ENCODE measurements at places on chromosomes 7 and 10.
A peak's percentile ranks its signal among the peaks of the same experiment; 100 is the strongest.

DNA sequence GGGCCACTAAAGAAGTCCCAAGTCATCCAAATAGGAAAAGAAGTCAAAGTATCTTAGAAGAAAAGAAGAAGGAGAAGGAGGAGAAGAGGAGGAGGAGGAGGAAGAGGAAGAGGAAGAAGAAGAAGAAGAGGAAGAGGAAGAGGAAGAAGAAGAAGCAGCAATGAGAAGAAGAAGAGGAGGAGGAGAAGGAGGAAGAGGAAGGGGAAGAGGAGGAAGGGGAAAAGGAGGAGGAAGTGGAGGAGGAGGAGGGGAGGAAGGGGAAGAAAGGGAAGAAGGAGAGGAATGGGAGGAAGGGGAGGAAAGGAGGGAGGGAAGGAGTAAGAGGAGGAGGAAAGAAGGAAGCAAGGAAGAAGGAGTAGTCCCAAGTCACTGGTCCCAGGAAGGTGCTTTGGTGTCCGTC, 21.7 kb upstream of the RADIL start:
- no peak for DNase-seq

DNA sequence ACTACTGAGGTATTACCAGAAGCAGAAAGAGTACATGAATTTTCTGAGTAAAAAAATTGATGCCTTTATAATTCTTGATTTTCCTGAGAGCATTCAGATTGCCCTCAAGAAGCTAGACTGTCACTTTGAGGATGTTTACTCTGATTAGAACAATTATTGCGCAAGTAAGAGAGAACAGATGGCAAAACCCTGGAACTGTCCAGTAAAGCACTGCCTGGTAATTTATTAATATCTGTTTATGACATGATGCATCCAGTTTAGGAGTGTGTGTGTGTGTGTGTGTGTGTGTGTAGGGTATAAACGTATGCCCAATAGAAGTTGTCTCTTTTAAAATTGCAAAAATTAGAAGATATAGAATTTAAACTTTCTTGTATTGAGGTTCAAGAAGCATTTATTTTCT, 379.7 kb downstream of the PHTF2 start:
- DNase-seq = no peak

GRCh38 chr7:112157072-112157471, 49.1 kb downstream of the DOCK4 start:
- peak; percentile 2 for DNase-seq

DNA sequence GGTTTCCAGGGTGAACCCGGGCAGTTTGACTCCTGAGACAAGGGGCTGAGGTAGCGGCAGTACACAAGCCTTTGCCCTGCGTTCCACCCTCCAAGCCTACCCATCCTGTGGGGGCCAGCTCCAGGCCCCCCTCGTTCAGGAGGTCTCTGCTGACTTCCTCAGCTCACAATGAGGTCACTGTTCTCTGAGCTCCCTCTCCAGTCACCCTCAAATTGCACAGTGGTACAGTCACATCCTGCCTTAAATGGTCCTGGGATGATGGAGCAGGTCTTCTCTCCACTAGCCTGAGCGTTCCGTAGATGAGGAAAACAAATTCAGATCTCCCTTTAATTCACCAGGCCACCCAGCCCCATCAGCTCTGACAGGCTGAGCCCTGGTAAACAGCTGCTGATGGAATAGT, 90.2 kb downstream of the SH3PXD2A start:
- DNase-seq = no peak

GRCh38 chr10:97539523-97540200, 32.9 kb upstream of the ANKRD2 start:
- DNase-seq = no peak

GRCh38 chr7:23276376-23276775, 22.8 kb upstream of the MALSU1 start:
- DNase-seq = no peak

DNA sequence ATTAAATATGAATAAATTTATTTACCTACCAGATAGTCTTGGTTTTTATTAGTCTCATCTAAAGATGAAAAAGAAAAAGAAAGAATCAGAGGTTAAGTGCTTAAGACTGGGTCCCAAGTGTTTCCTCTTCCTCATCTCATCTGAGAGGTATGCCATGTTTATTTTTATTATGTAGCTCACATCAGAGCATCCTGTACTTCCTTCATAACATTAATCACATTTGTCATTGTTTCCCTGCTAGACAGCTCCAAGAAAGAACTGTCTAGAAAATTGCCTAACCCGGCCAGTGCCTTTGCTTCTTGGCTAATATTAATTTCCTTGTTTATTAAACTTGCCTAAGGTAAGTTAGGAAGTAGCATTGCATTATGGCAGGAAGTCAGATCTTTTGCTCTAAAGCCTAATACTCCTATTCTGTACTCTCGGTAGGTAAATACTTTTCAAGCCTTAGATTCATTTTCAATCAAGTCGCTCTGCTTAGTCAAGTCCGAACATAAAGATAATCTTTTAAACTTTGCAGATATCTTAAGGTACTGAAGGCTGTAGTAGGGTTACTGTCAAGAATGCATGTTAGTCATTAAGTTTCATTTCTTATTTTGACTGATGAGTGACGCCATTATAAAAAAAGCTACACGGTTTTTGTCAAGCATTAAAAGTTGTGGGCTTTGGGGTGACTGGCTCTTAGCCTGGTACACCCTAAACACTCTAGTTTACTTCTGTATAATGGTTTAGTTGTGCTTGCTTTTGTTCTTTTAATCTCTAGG, 47.4 kb downstream of the ZMYND11 start:
- DNase-seq = peak; percentile 23

GRCh38 chr7:46363688-46364087, 442.6 kb upstream of the IGFBP3 start:
- DNase-seq = no peak

GRCh38 chr7:149558149-149558861, 60.7 kb upstream of the ZNF746 start:
- DNase-seq = no peak

DNA sequence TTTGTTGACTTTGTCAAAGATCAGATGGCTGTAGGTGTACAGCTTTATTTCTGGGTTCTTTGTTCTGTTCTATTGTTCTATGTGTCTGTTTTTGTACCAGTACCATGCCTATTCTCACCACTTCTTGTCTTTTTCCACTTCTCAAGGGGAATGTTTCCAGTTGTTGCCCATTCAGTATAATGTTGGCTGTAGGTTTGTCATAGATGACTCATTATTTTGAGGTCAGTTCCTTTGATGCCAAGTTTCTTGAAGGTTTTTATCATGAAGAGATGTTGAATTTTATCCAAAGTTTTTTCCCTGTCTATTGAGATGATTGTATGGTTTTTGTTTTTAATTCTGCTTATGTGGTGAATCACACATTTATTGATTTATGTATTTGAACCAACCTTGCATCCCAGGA, 216.7 kb upstream of the RNF32 start:
- DNase-seq = no peak

GRCh38 chr7:54080525-54080924, 461.6 kb upstream of the VSTM2A start:
- DNase-seq = no peak

- no peak for DNase-seq
Measured at GRCh38 chr7:134676743-134677142, 30.1 kb downstream of the BPGM start.

- DNase-seq = no peak
Measured at GRCh38 chr10:23585666-23586065, 146.8 kb downstream of the OTUD1 start.

DNA sequence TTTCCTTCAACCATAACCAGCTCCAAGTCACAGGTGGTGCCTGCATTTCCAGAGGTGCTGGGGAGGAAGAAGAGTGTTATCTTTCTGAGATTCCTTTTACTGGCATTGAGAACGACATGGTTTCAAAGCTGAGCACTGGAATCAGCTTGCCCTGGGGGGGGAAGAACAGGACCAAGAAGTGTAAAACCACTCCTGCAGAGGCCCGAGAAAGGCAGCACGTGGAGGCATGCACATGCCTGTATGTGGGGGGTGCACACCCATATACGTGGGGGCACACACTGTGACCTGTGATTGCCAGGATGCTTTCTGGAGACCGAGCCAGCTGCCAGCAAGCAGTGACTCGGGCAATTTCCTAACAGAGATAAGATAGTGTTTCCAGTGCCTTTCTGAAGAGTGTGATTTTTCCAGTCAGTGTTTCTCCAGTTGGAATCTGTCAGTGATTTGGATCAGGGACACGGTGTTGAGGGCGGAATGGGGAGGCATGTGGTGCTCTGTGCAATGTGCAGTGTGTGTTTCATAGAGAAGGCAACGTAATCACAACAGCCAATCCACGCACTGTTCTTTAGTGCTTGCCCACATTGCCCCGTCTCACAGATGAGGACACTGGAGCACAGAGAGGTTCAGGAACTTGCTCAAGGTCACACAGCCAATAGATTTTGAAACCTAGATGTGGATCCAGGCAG, 4.2 kb downstream of the LRRC27 start:
- no peak for DNase-seq

DNA sequence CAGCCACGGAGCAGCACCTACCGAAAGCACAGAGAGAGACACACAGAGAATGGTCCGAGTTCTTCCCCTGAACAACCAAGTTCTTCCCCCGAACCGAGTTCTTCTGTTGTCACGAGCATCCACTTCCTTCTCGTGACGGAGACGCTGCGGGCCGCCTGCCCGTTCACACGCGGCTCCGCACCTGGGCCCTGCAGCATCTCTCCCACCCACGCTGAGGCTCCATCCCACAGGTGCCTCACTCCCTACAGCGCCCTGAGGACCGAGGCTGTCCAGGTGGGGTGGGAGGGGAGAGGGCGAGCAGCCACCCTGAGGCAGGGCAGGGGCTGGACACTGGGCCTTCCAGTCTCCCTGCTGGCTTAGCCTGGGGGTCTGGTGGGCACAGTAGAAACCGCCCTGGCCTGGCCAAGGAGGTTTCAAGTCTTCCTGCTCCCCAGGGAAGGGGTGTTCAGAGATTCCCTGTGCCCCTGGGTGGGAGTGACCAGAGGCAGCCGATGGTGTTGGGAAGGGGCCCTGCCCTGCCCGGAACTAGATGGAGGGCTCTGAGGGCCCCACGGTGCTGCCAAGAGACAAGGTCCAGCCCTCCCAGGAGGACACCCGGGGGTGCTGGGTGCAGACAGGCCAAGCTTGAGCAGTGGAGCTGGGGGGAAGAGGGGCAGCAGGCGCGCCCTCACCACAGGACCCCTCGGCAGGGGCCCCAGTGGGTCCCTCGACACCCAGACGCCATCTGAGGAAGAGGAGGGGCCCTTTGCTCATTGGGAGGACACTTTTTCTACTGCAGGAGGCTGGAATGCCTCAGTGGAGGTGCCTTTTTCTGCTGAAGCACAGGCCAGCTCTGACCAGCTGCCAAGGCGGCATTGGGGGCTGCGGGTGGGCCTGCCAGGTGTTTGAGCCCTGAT, 5.2 kb upstream of the NKX6-2 start:
- no peak for DNase-seq

DNA sequence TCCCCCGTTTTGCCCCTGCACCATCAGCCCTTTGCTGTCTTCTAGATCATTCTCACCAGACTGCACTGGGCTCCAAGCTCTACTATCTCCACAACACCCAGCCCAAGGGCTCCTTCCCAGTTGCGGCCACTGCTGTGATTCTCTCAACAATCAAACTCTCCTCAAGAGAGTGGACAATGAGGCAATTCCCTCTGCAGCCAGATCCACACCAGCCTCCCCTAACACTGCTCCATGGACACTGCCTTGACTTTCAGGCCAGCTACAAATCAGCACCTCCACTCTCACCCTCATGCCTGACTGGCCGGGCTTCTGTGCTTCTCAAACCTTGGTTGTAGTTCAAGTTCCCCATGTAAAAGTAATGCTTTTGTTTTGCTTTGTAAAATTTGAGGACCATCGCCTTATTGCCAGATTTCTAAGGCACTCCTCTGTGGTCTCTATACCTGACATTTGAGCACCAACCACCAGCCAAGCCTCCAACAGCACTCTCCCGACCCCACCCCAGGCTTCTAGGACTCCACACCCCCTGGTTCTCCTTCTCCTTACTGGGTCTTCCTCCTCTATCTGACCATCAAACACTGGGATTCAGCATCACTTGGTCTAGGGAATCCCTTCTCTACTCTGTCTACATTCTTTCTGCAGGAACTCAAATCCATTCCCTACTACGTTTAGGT, 45.4 kb downstream of the PPIF start:
- no peak for DNase-seq

- no peak for DNase-seq
Measured at GRCh38 chr10:49627644-49628247, 13.9 kb downstream of the CHAT start.

- no peak for DNase-seq
Measured at GRCh38 chr7:2068693-2069471, 163.9 kb downstream of the MAD1L1 start.
